NCI-H2227 treated with DMSO at 0.1 percent for 48 hours (cell line): ENCODE measurements at places on chromosomes 6 and 20.

DNA sequence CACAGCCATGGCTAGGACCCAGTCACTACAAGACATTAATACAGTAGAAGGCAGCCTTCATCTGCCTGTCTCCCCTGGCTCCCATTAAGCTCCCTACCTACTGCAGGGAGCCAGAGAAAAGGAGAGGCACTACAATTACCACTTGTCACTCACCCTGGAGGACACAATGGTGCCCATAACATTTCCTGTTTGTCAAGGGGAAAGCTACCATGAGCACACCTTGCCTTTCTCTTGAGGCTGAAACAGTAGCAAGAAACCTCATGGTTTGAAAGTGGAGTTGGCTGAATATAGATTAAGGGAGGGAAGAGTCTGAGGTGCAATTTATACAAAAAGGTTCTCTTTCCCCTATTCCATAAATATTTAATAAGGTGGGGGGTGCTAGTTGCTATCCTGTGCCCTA lies 27.9 kb downstream of the STK38 start:
- no peak for DNase-seq

DNA sequence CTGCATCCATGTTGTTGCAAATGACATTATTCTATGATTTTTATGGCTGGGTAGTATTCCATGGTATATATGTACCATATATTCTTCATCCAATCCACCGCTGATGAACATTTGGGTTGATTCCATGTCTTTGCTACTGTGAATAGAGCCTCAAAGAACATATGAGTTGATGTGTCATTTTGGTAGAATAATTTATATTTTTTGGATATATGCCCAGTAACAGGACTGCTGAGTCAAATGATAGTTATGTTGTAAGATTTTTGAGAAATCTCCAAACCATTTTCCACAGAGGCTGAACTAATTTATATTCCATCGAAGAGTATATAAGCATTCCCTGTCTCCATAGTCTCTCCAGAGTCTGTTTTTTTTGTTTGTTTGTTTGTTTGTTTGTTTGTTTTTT lies 1373.5 kb downstream of the GRIK2 start:
- DNase-seq: no peak

- DNase-seq: no peak
Measured at GRCh38 chr6:90406957-90407356, 110.3 kb upstream of the BACH2 start.

DNA sequence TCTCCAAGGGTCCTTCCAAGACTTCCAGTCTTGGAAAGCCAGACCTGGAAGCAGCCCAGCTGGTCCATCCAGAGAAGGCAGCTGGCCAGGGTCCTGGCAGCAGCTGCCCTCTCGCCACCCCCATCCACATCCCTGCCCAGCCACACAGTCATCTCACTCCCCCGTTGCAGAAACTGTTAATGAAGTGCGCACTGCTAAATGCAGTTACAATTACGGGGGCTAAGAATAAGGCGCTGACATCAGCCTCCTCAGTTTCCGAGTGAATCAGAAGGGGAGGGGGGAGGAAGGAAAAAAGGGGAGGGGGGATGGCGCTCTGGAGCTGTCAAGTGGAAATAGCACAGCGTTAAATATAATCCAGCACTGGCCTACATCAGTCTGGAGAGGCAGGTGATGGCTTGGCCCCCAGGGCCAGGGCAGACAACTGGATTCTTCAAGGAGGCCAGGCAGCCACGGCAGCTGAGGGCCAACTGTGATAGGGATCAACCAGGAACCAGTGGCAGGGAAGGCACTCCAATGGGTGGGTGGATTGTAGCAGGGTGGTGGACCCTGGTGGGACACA lies 6.9 kb downstream of the RIMS4 start:
- no peak for DNase-seq

DNA sequence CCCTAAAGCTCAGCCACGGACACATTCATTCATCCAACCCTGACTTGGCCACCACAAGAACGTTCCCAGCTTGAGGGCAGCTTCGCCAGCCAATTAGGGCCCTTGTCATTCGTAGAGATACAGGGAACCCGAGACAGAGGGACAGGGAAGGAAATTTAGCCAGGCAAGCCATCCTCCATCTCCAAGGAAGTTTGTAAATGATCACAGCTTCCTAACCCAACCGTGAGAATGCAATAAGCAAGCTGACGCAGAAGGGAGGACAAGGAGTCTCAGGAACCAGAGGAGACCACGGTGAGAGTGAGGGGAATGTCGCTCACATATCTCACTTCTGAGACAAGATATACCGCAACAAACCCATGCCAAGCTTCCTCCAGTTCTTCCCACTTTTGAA lies 1.4 kb downstream of the TRAM2 start:
- no peak for DNase-seq

- no peak for DNase-seq
Measured at GRCh38 chr20:41135187-41135887, 2.0 kb upstream of the PLCG1 start.

DNA sequence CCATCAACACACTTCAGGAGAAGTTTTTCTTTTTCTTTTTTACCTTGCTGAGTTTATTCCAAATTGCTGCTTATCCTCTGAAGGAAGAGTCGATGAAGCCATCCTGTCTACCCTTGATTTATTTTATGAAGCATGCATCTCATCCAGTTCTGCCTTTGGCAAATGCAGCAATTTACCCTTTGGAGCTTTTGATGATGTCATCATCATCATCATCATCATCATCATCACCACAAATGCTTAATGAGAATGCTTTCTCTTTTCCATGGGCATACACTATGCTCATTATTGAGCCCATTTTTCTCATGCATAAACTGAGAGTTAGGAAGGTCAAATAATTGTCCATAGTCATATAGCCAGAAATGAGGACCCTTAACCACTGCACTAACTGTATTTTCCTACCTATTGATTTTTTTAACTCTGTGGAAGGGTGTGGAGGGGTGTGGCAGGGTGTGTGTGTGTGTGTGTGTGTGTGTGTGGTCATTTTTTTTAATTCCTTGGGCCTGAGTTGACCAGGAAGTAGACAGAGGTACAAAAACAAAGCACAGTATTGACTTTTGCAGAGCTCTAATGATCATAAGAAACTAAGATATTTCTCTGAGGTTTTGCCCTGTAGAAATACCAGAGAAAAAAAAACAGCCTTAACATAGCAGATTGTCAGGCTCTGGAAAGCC lies 82.8 kb downstream of the COL9A1 start:
- no peak for DNase-seq

DNA sequence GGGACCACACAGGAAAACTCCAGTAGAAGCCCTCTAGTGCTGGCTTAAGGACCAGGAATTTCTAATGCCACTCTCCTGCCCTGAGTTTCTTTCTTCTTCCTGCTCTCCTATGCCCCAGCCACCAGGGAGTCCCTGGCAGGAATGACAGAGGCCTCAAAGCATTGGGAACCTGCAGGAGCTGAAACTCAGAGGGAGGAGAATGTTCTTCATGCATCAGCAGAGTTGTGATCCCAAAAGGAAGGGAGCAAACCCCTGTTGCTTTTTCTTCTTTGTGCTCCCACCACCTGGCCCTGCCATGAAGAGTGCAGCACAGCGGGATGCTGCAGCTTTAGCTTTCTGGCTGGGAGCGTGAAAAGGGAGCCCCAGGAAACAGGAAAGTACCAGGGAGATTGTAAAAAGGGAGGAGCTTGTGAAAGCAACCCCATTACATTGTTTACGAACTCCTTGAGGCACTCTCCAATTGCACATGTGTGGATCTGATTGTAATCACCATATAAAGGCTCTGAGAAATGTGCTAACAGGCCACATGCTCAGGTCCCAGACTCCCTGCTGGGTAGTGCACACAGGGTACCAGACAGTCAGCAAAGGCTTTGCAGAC lies 34.7 kb upstream of the FKBP1A start:
- no peak for DNase-seq

DNA sequence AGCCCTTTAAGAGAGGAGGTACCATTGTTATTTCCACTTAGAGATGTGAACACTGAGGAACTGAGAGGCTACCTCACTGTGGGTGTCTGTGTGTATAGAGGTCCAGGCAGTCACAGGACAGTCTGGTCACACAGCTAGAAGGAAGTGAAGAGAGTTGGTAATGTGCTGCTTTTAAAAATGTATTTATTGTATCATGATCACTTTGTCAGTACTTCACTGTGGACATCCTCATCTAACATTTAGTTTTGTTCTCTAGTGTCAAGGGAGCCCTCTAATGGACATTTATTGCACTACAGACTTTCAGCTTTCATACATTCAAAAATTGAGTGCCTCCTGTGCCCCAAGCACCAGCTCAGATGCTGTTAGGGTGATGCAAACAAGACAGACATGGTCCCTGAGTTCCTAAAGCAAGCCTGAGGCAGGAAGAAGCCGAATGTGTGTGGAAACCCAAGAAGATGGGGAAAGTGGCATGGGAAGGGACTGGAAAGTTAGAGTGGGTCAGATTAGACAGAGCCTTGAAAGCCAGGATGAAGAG lies 123.0 kb downstream of the SLC16A10 start:
- DNase-seq: peak; percentile 28

GRCh38 chr6:62971976-62972658 lies 239.2 kb upstream of the FKBP1C start:
- no peak for DNase-seq

DNA sequence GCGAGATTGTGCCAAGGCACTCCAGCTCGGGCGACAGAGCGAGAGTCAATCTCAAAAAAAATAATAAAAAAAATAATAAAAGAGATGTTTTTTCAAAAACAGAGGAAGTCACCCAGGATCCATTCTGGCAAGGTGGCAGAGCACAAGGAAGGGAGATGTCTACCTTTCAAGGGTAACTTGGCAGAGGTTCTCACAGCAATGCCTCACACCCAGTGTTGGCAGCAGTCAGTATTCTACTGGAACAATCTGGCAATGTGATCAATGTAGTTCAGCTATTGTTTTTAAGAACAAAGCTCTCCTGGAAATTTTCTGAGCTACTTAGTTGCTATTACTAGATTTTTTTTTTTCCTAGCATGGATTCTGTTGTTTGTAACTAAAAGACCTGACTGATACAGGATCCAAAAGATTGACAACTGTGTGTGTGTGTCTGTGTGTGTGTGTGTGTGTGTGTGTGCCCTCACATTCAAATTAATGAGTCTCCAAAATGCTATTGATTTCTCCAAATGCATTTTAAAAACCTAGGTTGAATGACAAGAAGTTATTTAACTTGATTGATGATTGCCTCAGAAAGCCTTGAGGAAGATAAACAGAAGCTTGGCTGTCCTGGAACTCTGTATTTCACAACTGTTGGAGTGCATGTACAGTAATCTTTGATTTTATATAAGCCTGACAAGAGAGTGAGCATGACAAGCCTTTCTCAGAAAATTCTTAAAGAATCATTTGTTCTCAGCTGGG lies 114.1 kb upstream of the RREB1 start:
- no peak for DNase-seq

DNA sequence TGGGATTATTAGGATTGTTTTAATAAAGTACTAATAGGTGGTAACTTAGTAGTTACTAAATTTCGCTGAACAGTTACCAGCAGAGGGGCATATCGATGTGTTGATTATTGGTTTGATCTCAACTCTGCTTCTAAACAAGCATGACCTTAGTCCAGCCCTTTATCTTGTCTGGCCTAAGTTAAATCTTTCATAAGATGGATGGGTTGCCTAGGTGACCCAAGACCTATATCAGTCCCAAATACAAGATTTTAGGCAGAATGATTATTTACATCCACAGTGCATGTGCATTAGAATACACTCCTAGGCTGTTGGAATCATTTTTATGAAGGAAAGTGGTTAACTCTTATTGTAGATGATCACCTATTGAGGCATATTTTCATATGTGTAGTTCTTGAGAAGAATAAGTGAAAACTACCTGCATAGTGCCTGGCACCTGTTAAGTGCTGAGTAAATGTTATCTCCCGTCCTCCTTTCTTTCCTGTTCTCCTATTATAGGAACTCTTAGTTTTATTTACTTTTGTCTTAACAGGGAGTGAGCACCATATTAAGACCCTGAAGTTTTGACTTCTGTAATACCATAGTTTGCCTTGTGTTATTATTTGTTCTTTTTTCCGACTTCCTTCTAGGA lies 1.1 kb downstream of the HSF2 start:
- DNase-seq: no peak

DNA sequence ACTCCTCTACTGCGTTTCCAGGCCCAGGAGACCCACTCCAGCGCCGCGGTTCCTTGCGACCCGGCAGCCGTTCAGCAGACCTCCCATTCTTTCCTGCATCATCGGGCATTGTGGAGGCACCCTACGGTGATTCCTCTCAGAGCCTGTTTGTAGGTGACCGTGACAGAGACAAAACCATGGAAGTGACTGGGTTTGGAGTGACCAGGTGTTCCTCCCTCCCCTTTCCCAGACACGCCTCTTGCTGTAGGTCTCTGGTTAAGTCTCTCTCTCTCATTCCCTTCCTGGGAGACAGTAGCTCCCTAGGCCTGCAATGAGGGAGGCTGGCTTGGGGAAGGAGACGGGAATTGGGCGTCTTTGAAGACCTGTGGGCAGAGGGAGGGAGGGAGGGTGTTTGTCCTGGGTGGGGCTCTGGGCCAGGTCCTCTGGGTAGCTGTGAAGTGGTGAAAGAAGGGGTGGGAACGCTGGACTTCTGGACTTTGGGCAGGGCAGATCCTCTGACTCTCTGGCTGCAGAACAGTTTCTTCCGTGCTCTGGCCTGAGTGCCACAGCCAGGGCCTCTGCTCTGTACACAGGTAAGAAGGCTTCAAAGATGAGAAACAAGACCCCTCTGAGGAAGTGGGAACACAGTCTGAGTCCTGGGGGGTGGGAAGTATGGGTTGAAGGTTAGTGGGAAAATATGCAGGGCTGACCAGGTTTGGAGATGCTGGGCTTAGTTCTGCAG lies 763 bp downstream of the KLC4 start:
- no peak for DNase-seq

DNA sequence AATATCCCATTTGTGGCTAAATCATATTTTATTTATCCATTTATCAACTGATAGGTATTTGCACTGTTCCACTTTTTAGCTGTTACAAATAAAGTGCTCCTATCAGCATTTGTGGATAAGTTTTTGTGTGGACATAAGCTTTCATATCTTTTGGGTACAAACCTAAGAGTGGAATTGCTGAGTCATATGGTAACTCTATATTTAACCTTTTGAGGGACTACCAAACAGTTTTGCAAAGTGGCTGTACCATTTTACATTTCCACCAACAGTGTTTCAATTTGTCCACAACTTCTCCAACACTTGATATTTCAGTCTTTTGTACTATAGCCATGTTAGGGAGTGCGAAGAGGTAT lies 23.6 kb upstream of the ECHDC1 start:
- no peak for DNase-seq

GRCh38 chr6:158471339-158471738 lies 88.6 kb upstream of the TMEM181 start:
- no peak for DNase-seq

GRCh38 chr20:19314621-19315020 lies 102.2 kb downstream of the SLC24A3 start:
- no peak for DNase-seq

DNA sequence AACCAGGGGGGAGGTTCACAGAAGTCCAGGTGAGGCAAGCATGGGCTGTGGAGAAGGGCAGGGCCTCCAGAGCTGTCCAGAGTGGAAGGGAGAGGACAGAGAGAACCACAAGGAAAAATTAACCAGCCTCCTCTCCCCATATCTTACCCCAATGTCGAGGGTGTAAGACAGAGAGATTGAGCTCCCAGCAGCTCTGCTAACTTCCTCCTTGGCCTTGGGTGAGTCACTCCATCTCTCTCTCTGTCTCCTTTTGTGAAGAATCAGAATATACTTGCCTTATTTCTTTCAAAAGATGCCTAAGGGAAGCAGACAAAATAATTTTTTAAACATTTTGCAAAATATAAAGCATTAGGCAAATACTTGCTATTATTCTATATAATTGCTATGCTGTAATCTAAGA lies 58.3 kb upstream of the IYD start:
- no peak for DNase-seq
